Progenitor cell of endocrine pancreas (in vitro differentiated cells): ENCODE measurements at places on chromosomes 7 and 10.

DNA sequence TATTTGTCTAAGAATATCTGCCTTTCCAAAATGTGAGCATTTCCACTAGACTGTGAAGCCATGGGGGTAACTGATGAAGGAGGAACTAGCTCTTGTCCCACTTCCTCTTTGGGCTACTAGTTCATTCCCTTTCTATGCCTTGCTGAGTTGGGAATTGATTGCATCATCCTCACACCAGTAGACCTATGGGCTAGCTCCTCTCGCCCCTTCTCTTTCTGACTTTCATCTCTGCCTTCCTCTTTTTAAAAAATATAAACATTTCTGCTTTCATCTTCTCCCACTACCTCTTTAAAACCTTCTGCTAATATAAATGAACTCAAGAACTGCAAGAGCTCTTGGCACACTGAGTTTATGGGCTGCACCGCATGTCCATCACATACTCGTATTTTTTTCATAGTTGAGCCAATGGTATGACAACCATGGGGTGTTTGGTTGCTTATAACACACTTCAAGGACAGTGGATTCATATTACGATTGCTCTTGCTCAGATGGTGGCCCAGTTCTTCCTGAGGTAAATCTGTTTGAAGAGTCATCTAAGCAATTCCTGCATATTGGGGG lies 182.0 kb downstream of the REEP3 start:
- no peak for DNase-seq

DNA sequence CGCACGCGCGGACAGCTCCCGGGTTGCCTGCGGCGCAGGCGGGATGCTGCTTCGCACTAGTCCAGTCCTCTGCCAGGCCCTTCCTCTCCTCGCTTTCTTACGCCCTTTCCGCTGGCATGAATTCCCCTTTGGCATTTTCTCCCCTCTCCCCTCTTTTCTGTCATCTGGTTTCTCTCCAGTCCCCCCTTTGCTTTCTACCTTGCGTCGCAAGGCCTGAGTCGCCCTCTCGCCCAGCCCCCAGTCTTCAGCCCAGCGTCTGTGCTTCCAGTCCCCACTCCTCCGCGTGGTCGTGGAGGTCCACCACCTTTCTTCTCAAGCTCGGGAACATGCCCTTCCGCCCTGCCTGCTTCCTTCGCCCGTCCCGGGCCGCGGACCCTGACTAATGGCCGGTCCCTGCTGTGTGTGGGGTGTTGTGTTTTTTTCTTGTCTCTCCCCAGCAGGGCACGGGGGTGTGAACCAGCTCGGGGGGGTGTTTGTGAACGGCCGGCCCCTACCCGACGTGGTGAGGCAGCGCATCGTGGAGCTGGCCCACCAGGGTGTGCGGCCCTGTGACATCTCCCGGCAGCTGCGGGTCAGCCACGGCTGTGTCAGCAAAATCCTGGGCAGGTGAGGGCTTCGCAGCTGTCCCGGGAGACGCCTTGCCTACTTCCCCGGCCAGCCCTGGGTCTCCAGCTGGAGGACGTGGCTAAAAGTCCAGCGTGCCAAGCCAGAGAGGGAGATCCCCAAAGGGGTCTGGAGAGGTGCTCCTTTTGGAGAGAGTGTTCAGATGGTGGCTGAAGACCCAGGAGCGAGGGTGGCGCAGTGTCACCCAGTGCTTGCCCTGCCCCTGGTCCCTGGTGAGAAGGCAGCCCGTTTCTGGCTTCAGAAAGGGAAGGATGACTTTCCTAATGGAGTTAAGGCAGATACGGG lies 4.2 kb downstream of the PAX2 start:
- DNase-seq: no peak

- no peak for DNase-seq
Measured at GRCh38 chr10:119665901-119666708, 14.9 kb downstream of the BAG3 start.

- DNase-seq: no peak
Measured at GRCh38 chr10:96283756-96284155, 12.4 kb upstream of the BLNK start.

DNA sequence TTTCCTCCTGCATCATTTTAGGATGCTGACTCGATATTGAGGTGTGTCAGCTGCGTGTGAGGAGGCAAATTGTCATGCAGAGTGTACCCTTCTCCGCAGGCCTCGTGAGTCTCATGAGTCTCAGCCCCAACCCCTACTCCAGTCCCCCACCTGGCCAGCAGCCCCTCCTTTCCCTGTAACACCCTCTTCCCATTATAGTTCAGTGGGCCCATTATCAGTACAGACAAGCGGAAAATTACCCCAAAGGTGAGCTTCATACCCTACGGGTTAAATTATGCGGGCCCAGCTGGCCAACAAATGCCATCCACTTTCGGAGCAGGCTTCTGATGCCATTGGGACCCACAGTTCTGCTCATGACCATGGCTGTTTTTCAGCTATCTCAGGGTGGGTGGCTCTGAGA lies 25.2 kb downstream of the SFTPD start:
- no peak for DNase-seq

DNA sequence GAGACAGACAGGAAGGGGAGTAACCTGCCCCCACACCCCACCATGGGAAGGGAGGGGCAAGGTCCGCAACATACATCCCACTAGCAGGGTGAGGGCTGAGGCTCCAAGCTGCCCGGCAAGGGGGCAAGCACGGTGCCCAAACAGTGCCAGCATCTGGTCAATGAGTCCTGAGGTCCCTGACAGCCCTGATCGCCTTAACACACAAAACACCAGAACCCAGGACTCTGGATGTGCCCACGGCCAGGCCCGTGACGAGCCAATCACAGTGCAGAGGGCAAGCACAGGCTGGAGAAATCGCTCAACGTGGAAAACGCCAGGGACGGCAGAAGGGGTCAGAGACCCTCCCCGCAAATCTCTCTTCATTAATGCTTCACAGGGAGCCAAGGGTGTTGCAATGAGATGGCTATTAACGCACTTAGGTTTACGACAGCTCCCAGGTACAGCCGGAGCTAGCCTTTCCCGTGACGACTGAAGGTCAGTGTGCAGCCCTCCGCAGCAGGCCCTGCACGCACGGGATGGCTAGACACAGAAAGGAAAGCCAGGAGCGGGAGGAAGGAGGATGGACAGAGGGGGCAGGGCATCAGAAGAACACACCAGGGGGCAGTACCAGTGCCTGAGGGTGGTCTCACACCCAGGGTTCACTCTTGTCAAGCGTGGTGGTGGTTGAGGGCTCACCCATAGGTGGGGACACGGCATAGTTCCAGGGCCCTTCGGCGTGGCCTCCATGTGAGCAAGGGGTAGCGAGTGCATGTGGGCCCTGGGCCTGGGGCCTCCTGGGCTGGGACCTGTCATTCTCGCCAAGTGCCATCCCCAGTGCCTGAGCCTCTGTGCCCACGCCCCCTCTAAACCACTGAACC lies 220.5 kb downstream of the MAD1L1 start:
- no peak for DNase-seq

DNA sequence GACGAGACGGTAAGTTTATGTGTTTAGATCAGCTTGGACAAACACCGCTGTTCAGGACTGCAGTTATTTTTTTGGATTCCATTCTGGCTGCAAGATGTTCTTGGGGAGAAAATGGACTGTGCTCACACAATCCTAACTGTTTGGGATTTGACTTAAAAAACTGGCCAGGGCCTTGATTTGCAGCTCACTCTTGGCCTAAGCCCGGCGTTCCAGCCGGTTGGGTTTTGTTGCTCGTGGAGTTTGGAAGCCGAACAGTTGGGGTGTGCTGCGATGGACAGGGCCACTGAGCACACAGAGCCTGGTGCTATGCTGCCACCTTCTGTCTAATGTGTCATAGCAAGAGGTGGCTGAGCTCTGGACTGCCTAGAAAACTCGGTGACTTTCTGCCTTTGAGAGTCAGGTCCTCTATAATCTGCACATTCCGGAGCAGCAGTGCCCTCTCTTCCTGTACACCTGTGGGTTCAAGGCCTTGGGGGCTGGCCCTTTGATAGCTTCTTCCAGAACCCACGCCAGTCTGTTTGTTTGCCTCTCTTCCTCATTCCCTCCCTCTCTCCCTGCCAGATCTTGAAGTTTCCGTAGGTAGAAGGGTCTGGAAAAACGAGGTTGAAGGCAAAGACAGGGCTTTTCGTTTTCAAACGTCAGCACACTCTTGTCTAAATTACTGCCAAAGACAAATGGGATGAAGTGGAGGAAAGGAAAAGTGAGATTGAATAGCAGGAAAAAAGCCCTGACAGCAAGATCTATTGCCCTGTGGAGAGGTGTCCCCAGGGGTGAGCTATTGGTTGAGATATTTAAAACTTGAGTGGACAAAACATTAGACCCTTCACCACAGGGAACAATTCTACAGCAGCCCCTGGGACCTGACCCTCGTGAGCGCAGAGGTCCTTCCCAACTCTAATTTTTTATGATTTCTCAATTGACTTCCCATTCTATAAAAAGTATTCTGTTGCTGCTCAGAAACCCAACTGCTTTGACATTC lies 167.5 kb upstream of the HABP2 start:
- peak; percentile 59 for DNase-seq

DNA sequence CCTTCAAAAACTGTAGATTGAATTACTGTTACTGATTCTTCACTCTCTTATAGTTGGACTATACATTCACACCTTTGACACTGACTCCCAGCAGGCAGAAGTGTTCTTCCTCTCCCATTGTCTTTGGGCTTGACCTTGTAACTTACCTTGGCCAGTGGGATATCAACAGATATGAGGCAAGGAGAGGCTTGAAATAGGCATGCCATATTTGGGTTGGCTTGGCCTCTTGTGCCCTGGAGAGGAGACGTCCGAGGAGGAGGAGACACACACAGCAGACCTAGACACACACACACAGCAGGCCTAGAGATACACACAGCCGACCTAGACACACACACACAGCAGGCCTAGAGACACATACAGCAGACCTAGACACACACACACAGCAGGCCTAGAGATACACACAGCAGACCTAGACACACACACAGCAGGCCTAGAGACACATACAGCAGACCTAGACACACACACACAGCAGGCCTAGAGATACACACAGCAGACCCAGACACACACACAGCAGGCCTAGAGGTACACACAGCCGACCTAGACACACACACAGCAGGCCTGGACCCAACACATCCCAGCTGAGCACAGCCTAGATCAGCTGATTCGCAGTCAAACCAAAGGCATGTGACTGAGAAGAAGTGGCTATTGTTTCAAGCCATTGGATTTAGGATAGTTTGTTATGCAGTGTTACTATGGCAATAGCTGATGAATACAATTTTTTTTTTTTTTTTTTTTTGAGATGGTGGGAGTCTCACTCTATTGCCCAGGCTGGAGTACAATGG lies 12.5 kb upstream of the GNA12 start:
- DNase-seq: no peak

- DNase-seq: no peak
Measured at GRCh38 chr7:55165176-55165861, 146.5 kb downstream of the EGFR start.

- DNase-seq: no peak
Measured at GRCh38 chr10:3948843-3949242, 163.8 kb upstream of the KLF6 start.

GRCh38 chr7:30116771-30117170 lies 18.0 kb upstream of the MTURN start:
- DNase-seq: no peak

- no peak for DNase-seq
Measured at GRCh38 chr10:7085913-7086589, 324.8 kb downstream of the SFMBT2 start.
